ENCODE measurements at places on chromosomes 11 and 22.

- DNase-seq, result no peak
These were observed 96.5 kb downstream of the ME3 start for GRCh38 chr11:86575927-86576326.

DNA sequence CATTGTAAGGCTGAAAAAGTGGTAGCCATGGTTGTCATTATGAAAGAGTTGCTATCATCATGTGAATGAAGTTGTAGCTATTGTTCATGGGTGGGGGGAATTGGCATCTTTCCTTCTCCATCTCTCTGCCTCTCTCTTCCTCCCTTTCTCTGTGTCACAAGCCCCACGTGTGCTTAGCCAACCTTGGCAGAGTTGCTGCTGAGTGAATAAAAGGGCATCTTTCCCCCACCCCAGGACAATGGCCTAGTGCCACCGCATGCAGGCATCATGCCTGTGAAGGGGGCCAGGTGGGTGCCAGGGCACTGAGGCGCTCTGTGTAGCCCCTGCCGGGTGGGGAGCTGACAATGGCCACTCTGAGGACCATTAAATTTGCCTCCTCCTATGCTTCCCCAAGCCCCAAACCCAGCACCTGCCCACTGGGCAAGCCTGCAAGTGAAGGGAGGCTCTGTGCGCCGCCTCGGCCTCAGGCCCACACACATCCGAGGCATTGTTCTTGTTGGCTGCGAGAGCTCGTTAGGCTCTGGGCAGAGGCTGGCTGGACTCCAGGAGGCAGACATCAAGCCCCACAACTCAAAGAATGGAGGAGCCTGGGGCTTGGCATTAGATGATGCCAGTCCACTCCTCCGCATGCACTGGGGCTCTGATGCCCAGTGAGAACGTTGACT lies 103.9 kb downstream of the SEZ6L start:
- DNase-seq, result no peak

- DNase-seq, result no peak
These were observed 9.1 kb downstream of the PIWIL4 start for GRCh38 chr11:94576306-94576705.

DNA sequence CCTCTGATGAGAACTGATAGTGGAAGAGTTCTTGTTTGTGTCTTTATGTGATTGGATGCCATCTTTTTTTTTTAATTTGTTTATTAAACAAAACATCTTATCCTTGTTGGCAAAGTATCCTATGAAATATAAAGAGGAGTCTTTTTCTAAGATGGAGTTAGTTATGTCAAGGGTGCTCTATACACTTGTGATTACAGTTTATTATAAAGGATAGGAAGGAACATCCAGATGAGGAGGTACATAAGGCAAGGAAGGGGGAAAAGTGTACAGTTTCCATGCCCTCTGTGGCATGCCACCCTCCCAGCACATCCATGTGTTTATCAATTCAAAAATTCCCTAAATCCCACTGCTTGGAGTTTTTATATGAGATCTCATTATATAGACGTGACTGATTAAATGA lies 7.4 kb upstream of the RBMXL2 start:
- no peak for DNase-seq

GRCh38 chr11:12008790-12009616 lies 577 bp upstream of the DKK3 start:
- DNase-seq, result peak; percentile 35

- no peak for DNase-seq
These were observed 25.4 kb upstream of the SORL1 start for GRCh38 chr11:121426476-121427399.

GRCh38 chr11:9210922-9211320 lies 54.2 kb downstream of the DENND5A start:
- no peak for DNase-seq

- no peak for DNase-seq
These were observed 89.0 kb downstream of the OPCML start for GRCh38 chr11:133443206-133443747.
